GM12865 (cell line): ENCODE measurements at places on chromosomes 2 and 18.

- DNase-seq: no peak
Measured at GRCh38 chr2:20448246-20448976, 1.5 kb downstream of the RHOB start.

GRCh38 chr2:49973436-49973835 lies 819.1 kb upstream of the FSHR start:
- DNase-seq: no peak

GRCh38 chr2:135009339-135009738 lies 37.9 kb downstream of the MAP3K19 start:
- no peak for DNase-seq

- DNase-seq: no peak
Measured at GRCh38 chr18:78913395-78913794, 66.2 kb upstream of the SALL3 start.

DNA sequence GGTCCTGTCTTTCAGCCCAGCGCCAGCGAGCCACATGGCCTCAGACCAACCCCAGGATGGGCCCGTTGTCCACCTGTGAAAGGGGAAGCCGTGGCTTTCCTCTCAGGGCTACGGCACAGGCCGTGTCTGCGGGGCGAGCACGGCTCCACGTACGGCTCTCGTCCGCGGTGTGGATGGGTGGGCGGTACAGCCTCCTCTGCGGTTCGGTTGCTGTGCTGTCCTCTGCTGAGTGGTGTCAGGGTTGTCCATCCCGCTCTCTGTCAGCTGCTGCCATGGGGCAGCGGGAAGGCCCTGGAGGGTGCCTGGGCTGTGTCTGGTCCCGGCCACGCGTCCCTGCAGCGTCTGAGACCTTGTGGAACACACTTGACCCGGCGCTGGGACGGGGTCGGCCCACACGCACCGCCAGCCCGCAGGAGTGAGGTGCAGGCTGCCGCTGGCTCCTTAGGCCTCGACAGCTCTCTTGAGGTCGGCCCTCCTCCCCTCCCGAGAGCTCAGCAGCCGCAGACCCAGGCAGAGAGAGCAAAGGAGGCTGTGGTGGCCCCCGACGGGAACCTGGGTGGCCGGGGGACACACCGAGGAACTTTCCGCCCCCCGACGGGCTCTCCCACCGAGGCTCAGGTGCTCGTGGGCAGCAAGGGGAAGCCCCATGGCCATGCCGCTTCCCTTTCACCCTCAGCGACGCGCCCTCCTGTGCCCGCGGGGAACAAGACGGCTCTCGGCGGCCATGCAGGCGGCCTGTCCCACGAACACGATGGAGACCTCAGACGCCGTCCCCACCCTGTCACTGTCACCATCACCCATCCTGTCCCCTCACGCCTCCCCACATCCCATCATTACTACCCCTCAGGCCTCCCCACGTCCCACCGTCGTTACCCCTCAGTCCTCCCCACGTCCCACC lies 128.7 kb downstream of the NFATC1 start:
- DNase-seq: peak; percentile 8

DNA sequence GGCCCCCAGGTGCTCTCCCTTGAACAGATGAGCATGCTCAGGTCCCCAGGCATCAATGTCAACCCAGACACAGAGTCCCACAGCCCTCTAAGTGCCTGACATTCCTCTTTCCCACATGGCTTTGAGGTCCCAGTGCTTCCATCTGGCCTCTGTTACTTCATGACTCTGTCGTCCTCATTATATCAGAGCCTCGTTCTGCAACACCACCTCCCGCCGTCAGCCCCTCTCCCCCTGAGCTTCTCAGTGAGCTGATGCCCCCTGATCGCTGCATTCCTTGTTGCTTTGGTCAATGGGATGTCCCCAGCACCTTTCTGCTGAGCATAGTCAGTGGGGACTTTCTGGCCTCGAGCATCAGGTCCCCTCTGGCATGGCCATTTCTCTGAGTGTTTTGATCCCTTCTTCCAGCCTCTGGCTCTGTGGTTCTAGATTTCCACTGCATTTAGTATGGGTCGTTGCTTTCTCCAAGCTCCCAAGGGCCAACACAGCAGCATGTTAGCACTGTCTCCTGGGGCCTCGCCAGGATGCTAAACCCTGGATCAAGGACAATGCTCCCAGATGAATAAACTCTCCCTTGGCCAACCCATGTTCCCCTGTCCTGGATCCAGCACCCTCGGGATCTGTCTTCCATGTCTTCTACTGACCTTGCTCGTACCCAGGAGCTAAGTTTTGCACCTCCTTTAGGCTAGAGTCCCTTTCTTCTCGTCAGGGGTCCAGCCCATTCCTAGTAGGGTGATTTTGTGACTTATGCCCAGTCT lies 143.2 kb upstream of the TWIST2 start:
- DNase-seq: no peak

GRCh38 chr2:135168204-135168856 lies 116.2 kb downstream of the RAB3GAP1 start:
- no peak for DNase-seq

- peak; percentile 7 for DNase-seq
Measured at GRCh38 chr2:203122317-203122986, 107.8 kb downstream of the NBEAL1 start.

GRCh38 chr18:10190564-10190963 lies 263.9 kb upstream of the APCDD1 start:
- no peak for DNase-seq

- no peak for DNase-seq
Measured at GRCh38 chr2:1563943-1564891, 151.0 kb downstream of the TPO start.

- no peak for DNase-seq
Measured at GRCh38 chr2:11502740-11503292, 31.0 kb upstream of the GREB1 start.

- DNase-seq: no peak
Measured at GRCh38 chr2:24824071-24824588, 30.9 kb downstream of the CENPO start.

GRCh38 chr2:98155716-98156115 lies 68.7 kb downstream of the VWA3B start:
- DNase-seq: no peak

- peak; percentile 11 for DNase-seq
Measured at GRCh38 chr2:181399027-181399426, 58.2 kb upstream of the ITGA4 start.

GRCh38 chr2:176160986-176161824 lies 4.1 kb downstream of the HOXD3 start:
- DNase-seq: no peak

DNA sequence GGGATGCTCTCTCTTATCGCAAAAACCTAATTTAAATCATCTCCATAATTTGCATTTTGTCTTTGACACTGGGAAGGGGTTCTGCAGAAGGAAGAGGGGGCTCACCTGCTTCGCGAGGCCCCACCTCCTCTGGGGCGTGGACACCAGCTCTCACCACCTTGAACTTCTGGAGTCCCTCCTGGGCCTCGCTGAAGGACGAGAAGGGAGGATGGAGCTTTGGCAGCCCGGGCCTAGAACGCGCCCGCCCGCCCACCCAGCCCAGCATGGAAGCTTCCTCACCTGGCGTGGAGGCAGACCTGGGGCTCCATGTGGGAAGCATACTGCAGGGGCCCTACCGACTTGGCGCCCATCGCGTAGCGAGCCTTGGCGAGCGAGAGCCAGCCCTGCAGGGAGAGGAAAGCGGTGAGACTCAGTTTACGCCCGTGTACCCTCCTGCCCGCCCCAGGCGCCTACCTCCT lies 1.1 kb upstream of the IMP4 start:
- DNase-seq: peak; percentile 40

- DNase-seq: no peak
Measured at GRCh38 chr2:17317439-17317976, 200.7 kb downstream of the RAD51AP2 start.

- DNase-seq: no peak
Measured at GRCh38 chr18:3081584-3081991, 68.6 kb upstream of the LPIN2 start.

- no peak for DNase-seq
Measured at GRCh38 chr18:49170925-49171505, 220.2 kb upstream of the SMAD7 start.

DNA sequence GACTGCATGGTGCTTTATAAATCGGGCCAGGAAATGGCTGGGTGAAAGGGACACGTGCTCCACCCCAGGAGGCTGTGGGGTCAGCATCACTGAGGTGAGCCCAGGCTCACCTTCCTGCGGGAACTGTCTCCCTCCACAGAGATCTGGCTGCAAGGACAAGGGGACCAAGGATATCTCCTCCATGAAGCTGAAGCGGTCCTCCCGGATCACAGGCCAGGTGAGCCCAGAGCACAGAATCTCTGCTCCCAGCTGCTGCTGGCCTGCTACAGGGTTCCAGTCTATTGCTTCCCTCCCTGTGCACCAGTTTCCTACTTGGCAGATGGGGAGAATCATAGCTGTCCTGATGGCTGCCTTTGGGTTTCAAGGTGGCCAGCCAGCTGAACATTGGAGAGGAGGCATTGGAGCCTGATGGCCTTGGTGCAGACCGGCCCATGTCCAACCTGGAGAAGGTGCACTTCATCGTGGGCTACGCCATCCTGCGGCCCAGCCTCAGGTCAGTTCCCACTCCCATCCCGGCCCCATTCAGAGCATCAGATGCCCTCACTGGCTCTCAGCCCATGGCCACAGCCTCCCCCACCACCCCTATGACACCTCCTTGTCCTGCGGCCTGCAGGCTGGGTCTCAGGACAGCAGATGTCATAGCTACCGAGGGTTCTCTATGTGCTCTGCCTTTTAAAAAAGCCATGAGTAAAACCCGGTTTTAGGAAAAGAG lies 33.7 kb upstream of the GPR17 start:
- no peak for DNase-seq

DNA sequence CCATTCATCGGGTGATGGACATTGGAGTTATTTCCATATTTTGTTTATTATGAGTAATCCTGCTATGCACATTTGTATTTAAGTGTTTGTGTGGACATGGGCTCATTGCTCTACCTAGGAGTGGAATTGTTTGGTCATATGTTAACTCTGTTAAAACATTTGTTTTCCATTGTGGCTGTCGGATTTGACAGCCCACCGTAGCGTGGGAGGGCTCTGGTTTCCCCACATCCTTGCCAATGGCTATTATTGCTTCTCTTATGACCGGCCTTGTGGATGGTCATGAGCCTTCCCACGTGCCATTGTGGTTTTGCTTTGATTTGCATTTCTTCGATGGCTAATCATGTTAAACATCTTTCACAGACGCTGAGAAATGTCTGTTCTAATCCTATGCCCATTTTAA lies 92.0 kb downstream of the ZNF236 start:
- peak; percentile 20 for DNase-seq

- no peak for DNase-seq
Measured at GRCh38 chr2:171237751-171238505, 77.2 kb upstream of the TLK1 start.

DNA sequence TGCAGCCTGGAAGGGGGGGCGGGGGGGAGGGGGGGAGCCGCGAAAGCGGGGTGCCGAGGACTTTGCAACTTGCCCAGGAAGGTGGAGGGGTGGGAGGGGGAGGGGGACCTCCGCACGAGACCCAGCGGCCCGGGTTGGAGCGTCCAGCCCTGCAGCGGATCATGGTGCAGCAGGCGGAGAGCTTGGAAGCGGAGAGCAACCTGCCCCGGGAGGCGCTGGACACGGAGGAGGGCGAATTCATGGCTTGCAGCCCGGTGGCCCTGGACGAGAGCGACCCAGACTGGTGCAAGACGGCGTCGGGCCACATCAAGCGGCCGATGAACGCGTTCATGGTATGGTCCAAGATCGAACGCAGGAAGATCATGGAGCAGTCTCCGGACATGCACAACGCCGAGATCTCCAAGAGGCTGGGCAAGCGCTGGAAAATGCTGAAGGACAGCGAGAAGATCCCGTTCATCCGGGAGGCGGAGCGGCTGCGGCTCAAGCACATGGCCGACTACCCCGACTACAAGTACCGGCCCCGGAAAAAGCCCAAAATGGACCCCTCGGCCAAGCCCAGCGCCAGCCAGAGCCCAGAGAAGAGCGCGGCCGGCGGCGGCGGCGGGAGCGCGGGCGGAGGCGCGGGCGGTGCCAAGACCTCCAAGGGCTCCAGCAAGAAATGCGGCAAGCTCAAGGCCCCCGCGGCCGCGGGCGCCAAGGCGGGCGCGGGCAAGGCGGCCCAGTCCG lies 540 bp downstream of the SOX11 start:
- no peak for DNase-seq

DNA sequence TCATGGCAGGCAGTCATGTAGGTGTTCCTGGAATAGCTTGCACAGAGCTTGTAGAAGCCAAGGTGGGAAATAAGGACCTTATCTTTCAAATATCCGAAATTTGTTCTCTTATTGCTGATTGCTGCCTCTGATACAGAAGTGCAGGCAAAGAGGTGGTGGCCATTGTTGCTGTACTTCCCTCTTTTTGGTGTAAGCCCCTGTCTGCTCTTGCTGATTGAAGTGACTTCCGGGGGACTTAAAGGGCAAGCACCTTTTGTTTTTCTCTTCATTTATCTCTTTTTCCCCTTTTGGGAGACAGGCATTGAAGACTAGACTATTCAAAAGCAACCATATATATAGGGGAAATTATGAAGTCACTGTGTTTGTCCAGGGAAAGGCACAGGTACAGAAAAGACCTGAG lies 131.6 kb upstream of the OTX1 start:
- no peak for DNase-seq

- no peak for DNase-seq
Measured at GRCh38 chr18:44742126-44742525, 61.4 kb downstream of the SETBP1 start.

GRCh38 chr2:68237976-68238580 lies 14.3 kb downstream of the PPP3R1 start:
- no peak for DNase-seq

DNA sequence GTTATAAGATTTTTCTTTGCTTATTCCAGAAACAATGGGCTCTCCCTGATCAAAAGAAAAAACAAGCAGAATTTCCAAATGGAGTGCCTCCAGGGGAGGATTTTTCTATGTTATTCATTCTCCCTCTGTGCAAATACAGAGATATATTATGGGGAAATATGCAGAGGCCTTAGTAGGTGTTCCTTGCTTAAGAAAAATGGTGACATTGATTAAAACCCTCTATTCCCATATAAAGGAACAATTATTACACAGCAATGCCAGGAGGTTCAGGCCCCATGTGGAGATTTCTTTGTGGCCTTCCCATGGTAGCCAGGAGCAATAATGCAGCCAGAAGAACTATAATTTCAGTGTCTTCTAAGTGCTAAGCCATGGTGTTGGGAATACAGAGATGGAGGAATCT lies 255.9 kb upstream of the CXCR4 start:
- no peak for DNase-seq

- no peak for DNase-seq
Measured at GRCh38 chr2:176851200-176851888, 361.2 kb upstream of the HNRNPA3 start.

GRCh38 chr2:861655-862354 lies 88.8 kb upstream of the SNTG2 start:
- no peak for DNase-seq

DNA sequence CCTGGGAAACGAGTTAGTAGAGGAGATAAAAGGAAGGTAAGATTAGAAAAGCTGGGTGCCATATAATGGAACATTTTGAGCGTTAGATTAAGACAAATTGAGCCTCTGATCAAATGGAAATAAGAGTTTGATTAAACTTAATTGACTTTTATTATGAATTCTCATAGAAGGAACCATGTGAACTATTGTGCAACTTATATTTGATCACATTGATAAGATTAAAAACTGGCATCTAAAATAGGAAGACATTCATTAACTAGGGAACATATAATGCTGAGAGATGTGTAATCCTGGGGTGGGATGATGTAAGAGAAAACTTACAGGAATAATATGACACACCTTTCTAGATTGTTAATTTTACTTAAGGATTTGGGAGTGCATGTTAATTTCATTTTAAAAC lies 22.5 kb downstream of the TBR1 start:
- DNase-seq: no peak

- DNase-seq: no peak
Measured at GRCh38 chr2:98808546-98808945, 77.6 kb upstream of the MGAT4A start.
